Kidney (tissue), 22 donors: ENCODE measurements at places on chromosomes 7 and 10.
A peak's percentile ranks its signal among the peaks of the same experiment; 100 is the strongest.

DNA sequence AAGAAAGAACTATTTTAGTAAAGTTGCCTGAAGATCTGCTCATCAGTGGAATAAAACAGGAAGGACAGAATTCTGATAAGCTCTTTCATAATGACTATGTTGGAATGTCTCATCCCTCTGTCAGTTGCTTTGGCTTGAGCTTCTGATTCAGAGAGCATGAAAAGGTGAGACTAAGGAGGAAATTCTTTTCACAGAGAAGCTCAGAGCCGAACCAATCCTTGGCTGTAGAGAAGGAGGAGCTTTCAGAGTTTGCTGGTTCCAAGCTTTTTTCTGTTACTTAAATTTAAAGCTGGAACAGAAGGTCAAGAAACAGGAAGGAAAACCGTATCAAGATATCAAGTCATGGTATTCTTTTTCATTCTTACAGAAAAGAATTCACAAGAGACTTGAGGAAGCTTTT, 24.0 kb downstream of the GSTO2 start:
- DNase-seq, result no peak

GRCh38 chr7:76358011-76358480, 745 bp downstream of the YWHAG start:
- peak; percentile 78 for DNase-seq

GRCh38 chr10:97207131-97207530, 21.4 kb upstream of the SLIT1 start:
- no peak for DNase-seq

DNA sequence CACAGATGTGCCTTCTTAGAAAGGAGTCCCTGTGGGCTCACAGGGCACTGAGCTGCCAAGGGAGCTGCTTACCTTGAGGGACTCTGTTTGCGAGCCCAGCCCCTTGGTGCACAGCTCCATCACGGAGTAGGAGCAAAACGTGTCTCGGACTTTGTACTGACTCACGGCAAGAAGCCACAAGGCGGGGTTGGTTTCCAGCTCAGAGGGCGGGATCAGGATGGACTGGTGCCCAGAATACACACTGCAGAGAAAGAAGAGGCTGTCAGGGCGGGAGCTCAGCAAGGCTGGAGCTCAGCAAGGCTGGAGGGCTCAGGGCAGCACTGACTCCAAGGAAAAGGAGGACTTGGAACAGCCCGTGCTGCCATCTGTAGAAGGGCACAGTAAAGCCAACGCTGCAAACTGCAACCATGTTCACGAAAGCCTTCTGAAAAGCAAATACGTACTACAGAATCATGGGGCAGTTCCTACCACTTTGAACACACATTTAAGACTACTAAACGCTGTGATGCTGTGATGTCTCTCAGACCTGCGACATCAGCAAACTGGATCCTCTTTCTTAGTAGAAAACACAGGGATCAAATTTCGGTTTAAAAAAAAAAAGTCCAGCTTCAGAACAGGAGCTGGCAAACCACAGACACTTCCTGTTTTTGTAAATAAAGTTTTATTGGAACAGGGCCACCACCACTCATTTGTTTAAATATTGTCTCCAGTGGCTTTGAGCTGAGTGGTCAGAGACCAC, 194.3 kb downstream of the ZMYND11 start:
- DNase-seq, result no peak

DNA sequence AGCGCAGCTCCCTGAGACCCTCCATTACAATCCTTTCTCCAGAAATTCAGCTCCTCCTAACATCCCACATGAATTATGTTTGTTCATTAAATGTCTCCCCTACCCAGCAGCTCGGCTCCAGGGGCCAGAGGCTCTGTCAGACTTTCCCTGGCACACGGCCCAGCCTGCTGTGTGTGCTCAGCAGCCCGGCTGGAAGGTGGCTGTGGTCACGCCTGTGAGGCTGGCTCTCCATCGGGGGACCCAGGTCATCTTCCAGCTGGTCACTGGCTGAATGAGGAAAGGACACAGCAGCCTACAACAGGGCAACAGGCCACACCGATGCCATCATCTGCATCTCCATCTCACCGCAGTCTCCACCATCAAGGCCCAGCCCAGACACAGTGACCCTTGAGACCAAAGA, 219.8 kb downstream of the MAD1L1 start:
- DNase-seq, result peak; percentile 56

- no peak for DNase-seq
Measured at GRCh38 chr10:92413011-92413410, 122.0 kb downstream of the MARCHF5 start.

GRCh38 chr10:120746001-120746777, 105.0 kb upstream of the WDR11 start:
- DNase-seq, result no peak

GRCh38 chr10:51117053-51117660, 42.9 kb downstream of the PRKG1 start:
- DNase-seq, result no peak

DNA sequence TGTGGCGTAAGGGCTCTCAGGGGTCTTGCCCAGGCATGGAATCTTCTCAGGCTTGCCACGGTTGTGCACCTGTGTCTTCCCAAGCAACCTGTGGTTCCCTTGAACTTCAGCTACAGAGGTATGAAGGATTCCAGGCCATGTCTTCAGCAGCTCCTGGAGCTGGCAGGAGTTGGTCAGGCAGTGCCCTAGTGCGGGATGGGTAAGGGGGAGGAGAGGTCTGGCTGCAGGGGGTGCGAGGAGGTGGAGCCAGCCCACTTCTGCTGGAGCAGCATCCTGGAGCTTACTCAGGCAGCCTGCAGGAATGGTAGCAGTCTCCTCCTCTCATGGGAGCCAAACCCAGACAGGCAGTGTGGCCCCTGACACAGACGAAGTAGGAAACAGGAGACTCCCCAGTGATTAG, 3.8 kb upstream of the TRIL start:
- peak; percentile 29 for DNase-seq

GRCh38 chr10:132443983-132444876, 47.2 kb downstream of the PWWP2B start:
- peak; percentile 94 for DNase-seq

DNA sequence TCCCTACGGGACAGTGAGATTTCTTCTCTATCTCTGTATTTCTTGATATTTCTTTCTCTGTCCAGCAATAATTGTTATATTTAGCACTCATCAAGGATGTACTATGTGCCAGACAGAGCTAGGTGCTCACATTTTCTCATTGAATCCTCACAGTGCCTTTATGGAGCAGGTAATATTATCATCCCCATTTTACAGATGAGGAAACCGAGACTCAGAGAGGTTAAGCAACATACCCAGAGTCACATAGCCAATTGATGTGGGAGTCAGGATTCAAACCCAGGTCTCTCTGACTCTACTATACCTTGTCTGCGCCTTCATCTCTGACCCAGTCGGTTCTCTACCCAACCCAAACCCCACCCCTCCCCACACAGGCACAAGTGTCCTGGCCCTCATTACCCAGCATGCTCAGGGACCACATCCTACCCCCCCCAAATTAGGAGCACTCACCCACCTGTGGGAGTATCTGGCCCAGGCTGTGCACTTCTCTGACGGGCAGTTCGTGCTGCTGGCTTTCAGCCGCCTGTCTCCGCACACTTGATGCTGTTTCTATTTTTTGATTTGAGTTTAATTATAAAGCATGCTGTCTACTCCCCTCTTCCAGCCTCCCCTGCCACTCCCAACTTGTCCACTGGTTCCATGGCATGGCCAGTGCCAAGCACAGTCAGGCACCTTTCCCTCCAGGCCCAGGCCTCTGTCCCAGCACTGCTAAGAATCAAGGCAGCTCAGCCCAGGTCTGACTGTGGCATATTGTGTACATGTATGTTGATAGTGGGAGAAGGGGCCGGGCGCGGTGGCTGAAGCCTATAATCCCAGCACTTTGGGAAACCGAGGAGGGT, 9.8 kb upstream of the SAMD8 start:
- DNase-seq, result no peak

GRCh38 chr7:133190650-133191049, 62.2 kb upstream of the EXOC4 start:
- no peak for DNase-seq

DNA sequence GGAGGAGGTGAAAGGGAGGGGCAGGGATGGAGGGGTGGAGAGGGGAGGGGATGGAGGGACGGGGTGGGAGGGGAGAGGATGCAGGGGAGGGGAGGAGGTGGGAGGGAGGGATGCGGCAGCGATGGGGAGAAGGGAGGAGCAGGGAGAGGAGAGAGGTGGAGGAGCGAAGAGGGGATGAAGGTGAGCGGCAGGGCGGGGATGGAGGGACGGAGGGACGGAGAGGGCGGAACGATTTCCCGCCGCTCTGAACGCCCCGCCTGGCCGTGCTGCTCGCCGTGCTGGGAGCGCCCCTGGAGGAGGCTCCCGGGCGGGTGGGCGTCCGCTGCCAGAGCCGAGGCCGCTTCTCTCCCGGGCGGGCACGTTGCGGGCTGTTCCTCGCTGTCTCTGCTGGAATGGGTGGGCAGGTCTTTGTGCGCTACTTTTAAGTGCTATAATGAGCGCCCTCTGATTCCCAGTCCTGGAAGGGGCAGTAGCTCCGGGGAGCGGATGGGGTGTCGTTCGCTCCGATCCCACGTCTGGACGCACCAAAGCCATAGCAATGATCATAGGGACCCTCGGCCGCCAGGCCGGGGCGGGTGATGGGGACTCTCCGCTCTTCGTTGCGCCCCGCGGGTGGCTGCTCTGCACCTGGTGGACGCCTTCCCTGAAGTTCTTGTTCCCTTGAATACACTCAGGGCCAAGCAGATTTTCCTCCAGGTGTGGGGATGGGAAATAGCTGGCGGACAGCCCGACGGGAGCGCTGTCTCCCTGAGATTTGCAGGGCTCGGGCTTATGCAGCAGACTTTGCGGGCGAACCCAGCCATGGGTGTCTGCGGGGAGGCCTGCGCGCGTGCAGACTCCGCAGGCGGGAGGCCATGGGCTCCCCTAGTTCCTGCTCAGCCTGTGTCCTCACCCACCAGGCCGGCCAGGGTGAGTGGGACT, 81.1 kb upstream of the CPXM2 start:
- peak; percentile 47 for DNase-seq

DNA sequence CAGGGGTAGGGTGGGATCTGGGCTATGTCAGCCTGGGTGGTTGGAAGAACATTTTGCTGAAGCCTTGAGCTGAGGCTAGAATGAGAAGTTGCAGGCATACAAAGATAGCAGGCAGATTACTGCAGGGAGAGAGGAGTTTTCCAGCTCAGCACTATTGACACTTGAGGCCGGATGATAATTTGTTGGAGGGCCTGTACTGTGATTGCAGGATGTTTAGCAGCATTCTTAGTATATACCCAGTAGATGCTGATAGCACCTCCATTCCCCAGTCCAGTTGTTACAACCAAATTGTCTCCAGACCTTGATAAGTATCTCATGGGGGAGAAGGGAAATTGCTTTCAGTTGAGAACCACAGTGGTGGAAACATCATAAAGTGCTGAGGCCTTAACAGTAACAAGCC, 158.6 kb upstream of the CHRM2 start:
- no peak for DNase-seq

- DNase-seq, result peak; percentile 54
Measured at GRCh38 chr10:43846187-43846680, 197.6 kb upstream of the ZNF32 start.

GRCh38 chr10:15684768-15685167, 35.0 kb downstream of the ITGA8 start:
- DNase-seq, result no peak

DNA sequence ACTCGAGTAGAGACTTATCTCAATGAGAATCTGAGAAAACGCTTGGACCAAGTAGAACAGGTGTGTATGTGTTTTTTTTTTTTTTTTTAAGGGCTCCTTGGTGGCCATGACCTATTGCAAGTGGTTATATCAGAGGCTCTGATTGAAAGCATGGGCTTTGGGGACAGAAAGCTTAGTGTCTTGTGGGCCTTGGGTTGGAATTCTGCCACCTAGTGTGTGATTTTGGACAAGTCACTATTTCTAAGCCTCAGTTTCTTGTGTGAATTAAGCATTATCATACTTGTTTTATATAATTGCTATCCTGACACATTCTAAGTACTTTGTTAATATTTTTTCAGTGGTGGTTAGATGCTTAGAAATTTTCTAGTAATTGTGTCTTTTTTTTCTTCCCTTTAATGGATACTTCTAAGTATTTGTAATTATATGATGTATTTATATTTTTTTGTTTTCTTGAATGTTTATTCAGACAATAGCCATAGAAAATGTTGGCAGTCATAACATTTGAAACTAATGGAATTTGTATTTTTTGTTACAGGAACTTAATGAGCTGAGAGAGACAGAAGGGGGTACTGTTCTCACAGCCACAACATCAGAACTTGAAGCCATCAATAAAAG, 33.1 kb downstream of the SMC3 start:
- peak; percentile 64 for DNase-seq

DNA sequence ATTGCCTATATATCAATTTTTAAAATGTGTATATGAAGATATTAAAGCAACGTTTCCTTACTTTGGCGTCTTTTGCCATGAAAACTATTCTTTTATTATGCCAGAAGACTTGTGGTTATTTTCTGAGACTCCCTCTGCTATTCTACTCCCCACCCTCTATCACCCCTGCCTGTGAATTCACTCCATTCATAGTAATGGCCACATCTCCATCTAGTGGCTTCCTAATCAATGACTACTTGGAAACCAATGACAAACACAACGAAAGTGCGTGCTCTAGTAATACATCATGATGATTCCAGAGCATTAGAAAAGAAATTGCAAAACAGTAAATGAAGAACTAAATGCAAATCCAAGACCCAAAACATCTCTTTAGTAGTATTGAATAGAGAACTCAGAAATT, 186.7 kb upstream of the HGF start:
- peak; percentile 50 for DNase-seq

GRCh38 chr7:50214126-50214670, 90.3 kb upstream of the IKZF1 start:
- DNase-seq, result no peak

- no peak for DNase-seq
Measured at GRCh38 chr10:92572362-92573090, 1.4 kb downstream of the IDE start.

- DNase-seq, result no peak
Measured at GRCh38 chr7:9981742-9982349, 991.8 kb upstream of the PHF14 start.

- no peak for DNase-seq
Measured at GRCh38 chr7:156376317-156376716, 264.3 kb upstream of the RNF32 start.

DNA sequence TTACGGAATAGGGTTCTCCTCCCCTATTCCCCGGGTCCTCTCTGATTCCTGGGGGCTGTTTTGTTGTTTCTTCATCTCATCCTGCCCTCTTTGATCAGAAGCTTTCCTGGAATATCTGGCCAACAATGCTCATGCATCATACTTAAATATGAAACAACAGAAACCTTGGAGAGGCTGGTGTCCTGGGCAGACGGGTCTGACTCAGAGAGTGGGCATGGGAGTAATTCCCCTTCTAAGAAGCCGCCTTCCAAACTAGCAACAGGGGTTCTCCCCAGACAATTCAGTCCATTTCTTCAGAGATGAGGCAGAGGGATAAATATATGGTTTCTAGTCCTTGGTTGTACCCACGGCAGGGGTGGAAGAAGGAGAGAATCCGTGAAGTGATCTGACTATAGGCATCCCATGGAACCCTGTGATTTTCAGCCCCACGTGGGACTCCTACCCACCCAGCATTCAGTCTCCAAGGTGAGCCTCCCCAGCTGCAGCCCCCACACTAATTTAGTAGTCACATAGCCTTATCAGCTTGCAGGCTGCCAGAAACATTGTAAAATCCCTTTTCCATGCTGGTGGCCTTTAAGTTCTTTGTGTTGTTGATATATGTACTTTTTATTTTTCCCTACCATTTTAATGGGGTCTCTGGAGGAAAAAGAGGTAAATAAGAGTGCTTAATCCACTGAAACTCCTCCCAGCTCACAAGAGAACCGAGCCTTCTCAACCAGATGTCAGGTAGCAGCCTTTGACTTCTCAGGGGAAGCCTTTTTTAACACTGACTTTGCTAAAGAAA, 119.2 kb downstream of the SFMBT2 start:
- DNase-seq, result peak; percentile 69

- DNase-seq, result no peak
Measured at GRCh38 chr7:133820584-133820983, 306.6 kb upstream of the LRGUK start.

- DNase-seq, result no peak
Measured at GRCh38 chr7:7188091-7188490, 5.7 kb downstream of the C1GALT1 start.
